ENCODE measurements at places on chromosomes 13 and 19. TPM values are rescaled to one million over a fixed set of nuclear protein-coding genes. Genes with fewer than 3 reads are reported as not detected.

Gene COG3
- 48.7 TPM for total RNA-seq

Gene VRK3
- 80.3 TPM for total RNA-seq

Gene ZNF527
- total RNA-seq, result 7.4 TPM

Gene ERICH6B
- total RNA-seq, result not detected

Gene CYP2A6
- not detected for total RNA-seq

DNA sequence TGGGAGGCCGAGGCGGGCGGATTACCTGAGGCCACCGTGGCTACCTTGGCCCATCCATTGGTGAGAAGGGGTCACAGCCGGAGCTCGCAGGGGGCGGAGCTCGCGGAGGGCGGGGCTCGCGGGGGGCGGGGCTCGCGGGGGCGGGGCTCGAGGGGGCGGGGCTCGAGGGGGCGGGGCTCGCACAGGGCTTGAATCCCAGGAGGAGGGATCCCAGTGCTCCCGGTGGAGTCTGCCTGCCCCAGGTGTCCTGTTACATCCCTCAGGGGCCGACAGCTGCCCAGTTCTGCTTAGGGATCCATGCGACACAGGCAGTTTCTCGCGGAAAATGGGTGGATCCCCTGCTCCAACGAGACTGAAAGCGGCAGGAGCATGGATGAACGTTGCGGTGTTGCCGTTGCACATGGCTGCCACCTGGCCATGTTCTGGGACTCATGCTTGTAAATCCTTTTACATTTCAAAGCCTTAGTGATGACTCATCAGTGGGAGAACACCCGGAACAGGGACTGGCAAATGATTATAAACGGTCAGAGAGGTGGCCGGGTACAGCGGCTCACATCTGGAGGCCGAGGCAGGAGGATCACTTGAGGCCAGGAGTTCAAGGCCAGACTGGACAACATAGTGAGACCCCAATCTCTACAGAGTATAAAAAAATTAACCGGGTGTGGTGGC, 25.1 kb downstream of the TMPRSS9 start:
- H3K4me3 ChIP-seq, result no peak overlapping the region
- H3K36me3 ChIP-seq, result no peaks in the 10 kb centered on the region
- no peaks in the 10 kb centered on the region for H3K27me3 ChIP-seq
- no peak overlapping the region for H3K27ac ChIP-seq
- DNase-seq, result no peak
- no peaks in the 10 kb centered on the region for H3K4me1 ChIP-seq

GRCh38 chr19:28301463-28301862, 911.5 kb downstream of the UQCRFS1 start:
- no peak for DNase-seq
- no peak overlapping the region for H3K27ac ChIP-seq
- no peak overlapping the region for H3K4me3 ChIP-seq
- H3K4me1 ChIP-seq, result no peaks in the 10 kb centered on the region

DNA sequence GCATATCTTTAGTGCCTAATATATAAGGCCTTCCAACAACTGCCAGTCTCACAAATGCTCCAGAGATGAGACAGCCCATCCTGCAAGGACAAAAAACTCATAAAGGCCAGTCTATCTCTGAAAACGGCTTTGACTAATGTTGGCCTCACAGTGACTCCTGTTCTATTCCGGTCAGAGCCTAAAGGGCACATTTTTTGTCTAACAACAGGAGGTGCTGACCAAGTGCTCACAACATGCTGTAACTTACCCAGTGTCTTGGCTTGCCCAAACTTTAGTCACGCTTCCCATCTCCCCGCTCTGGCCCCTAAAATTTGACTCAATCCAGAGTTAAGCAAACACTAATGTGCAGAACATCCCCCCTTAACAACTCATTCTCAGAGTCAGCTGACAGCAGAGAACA, 1411.2 kb upstream of the MIR17HG start:
- H3K4me3 ChIP-seq, result no peak overlapping the region
- no peaks in the 10 kb centered on the region for H3K27me3 ChIP-seq
- no peak for DNase-seq
- H3K4me1 ChIP-seq, result no peaks in the 10 kb centered on the region
- no peaks in the 10 kb centered on the region for H3K36me3 ChIP-seq

- no peak overlapping the region for H3K4me3 ChIP-seq
- no peak overlapping the region for H3K27ac ChIP-seq
- no peaks in the 10 kb centered on the region for H3K4me1 ChIP-seq
- DNase-seq, result no peak
- no peaks in the 10 kb centered on the region for H3K27me3 ChIP-seq
Measured at GRCh38 chr19:35408284-35409171, 37.7 kb downstream of the GPR42 start.

DNA sequence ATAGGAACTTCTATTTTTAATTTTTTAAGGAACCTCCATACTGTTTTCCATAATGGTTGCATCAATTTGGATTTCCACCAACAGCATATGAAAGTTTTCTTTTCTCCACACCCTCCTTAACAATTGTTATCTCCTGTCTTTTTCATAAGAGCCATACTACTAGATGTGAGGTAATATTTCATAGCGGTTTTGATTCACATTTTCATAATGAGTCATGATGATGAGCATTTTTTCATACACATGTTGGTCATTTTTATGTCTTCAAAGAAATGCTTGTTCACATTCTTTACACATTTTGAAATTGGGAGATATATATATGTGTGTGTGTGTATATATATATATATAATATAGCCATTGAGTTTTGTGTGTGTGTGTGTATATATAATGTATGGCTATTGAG, 420.3 kb upstream of the PCDH9 start:
- no peak overlapping the region for H3K27ac ChIP-seq
- H3K36me3 ChIP-seq, result no peaks in the 10 kb centered on the region
- no peaks in the 10 kb centered on the region for H3K27me3 ChIP-seq
- no peak overlapping the region for H3K4me3 ChIP-seq
- H3K4me1 ChIP-seq, result no peaks in the 10 kb centered on the region

DNA sequence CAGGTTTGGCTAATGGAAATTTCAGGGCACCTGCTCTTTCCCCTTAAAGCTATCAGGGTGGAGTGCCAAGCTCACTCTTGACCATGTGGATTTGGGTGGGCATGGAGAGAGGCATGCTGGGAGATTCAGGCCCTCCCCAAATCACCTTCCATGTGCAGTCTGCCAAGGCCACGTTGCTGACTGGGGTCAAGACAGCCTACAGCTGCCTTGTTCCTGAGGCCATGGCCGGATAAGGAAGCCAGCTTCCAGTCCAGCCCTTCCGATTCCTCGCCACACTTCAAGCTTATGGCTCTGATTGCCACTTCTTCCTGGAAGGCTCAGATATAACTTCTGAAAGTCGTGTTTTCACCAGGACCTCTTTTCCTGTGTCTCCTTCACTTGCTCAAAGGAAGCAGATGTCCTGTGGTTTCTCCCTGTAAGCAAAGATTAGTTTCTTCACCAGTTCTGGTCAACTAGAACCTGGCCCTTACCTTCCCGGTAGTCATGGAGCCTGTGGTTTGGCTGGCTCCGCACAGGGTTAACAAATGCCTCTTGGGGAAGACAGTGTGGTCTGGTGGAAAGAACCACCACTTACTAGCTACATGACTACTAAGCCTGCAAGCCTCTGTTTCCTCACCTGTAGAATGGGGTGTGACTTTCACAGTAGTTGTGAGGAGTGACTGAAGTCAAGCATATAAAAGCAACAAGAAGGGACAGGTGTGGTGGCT, 16.1 kb upstream of the TPT1 start:
- H3K36me3 ChIP-seq, result no peaks in the 10 kb centered on the region
- H3K4me1 ChIP-seq, result no peaks in the 10 kb centered on the region
- no peak for DNase-seq
- no peak overlapping the region for H3K4me3 ChIP-seq
